ENCODE measurements at places on chromosomes 2 and 18. TPM values are rescaled to one million over a fixed set of nuclear protein-coding genes. Genes with fewer than 3 reads are reported as not detected.

UGT1A5 gene
- 0.24 TPM for total RNA-seq

CCDC121 gene
- total RNA-seq = 0.85 TPM

GBX2 gene
- total RNA-seq = not detected

NIF3L1 gene
- total RNA-seq = 27.7 TPM

CRYGD gene
- total RNA-seq = not detected

ATP8B1 gene
- total RNA-seq = 29.2 TPM

Data from tracheal epithelial cell (primary cell).